ENCODE measurements at places on chromosomes 5 and 9.
A peak's percentile ranks its signal among the peaks of the same experiment; 100 is the strongest.

DNA sequence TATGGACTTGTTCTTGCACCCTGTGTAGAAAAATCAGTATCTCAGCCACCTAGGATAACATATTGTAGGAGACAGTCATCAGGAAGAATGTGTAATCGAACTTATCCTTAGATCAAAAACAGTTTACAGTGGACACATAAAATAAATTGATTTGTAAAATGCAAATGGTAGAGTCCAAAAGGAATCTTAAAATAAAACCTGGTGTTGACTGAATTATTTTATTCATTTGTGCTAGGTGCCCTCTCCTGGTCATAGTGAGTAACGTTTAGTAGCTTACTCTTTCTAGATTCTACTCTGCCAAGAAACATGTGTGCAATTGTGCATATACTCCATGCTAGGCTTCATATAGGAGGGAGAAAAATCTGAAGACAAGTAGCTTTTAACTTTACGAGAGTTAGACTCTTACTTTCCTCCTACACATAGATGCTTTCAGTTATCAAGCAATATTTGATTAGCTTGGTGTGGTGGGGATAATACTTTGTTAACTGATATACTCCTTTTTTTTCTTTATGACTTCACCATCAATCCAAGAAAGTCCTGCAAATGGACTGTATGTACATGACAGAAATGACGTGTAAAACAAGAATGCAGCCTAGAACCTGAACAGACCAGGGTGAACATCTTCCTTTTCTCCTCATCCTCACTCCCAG, 23.7 kb upstream of the LOX start:
- DNase-seq: peak; percentile 38

DNA sequence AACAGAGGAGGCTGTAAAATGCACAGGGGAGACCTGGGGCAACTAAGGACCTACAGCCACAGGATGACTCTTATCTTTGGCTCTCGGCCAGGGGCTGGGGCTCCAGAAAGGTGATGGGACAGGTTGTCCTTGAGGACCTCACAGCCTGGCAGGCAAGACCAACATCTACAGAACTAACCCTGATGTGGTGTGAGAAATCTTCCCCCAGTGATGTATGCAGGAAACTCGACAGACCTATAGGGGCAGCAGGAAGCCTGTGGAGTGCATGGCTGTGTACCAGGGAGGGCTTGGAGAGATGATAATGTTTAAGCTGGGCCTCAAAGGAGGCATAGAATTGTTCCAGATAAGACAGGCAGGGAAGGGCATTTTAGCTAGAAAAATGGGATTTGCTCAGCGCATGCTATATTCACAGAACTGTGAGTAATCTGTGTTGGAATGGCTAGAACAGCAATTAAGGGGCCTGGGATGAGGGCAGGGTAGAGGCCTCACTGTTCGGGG, 68.5 kb upstream of the SLC25A51 start:
- DNase-seq: peak; percentile 20

GRCh38 chr9:68741704-68742332, 36.8 kb downstream of the PIP5K1B start:
- no peak for DNase-seq

DNA sequence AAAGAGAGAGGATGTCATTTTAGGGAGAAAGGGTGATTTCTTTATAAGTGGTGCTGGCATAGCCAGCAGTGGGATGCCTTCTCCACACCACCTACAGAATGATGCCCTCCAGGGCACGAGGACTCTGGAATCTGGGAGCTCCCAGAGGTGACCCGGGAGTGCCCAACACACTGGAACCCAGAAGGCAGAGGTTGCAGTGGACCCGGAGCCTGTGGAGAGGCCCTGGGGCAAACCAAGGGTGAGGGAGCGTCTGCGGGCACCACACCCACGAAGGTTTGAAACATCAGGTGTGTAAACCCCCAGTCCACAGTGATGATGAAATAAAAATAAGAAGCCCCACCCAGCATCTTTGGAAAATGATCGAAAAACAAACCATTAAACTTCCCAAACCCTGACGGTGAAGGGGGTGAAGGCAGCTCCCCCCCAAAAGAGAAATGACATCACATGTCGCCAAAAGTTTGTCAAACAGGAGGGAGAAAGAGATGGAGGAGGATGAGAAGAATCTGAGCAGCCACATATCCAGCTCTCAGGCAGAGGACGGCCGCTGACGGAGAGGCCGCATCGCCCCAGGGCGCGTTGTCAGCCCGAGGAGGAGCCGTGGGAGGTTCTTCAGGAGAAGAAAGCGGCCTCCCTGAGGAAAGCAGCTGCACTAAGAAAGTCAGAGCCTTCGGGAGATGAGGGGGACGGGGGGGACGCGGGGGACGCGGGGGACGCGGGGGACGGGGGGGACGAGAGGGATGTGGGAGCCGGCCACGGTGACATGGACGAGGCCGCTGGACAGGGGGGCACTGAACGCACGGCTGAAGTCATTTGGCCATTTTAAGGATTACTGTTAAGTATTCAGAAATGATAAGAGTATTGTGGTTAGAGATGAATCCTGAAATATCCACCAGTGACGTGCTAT, 43.1 kb upstream of the NSMF start:
- no peak for DNase-seq

GRCh38 chr5:2465383-2465782, 286.1 kb downstream of the IRX2 start:
- no peak for DNase-seq

- DNase-seq: no peak
Measured at GRCh38 chr5:35365758-35366157, 135.5 kb upstream of the PRLR start.

DNA sequence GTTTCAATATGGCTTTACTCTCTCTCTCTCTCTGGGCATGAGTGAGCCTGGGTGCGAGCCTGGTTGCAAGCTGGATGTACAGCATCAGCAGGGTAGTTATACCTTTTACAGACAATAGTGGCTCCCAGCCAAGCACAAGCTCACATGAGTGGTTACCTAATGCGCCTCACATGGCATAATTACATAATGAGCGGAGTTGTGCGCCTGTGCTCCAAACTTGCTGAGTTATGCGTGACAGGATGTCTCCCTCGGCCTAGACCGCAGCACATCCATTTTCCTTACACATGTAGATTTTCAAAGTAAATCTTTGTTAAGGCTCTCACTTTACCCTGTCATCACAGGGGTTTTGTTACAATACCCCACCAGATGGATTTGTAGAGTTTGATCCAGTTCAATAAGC, 233.5 kb upstream of the WWC1 start:
- DNase-seq: no peak

DNA sequence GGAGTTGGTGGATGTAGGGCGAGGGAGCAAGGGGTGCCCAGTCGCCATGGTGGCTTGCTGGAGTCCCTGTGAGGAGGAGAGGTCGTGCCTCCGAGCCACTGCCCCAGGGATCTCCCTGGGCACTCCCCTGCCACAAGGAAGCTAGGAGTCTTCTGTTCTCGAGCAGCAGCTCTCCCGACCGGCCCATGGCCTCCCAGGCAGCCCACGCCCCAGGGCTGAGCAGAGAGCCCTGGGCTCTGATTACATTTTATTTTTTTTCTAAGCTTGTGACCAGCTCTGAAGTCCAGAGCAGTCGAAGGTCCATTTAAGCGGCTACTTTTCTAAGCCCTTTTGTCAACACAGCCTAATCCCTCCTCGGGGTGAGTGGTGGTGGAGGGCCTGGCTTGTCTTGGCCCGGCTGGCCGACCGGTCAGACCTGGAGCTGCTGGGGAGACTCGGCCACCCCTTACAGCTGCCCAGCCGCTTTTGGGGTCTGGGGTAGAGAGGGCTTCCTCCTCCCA, 2.1 kb downstream of the RXRA start:
- no peak for DNase-seq

DNA sequence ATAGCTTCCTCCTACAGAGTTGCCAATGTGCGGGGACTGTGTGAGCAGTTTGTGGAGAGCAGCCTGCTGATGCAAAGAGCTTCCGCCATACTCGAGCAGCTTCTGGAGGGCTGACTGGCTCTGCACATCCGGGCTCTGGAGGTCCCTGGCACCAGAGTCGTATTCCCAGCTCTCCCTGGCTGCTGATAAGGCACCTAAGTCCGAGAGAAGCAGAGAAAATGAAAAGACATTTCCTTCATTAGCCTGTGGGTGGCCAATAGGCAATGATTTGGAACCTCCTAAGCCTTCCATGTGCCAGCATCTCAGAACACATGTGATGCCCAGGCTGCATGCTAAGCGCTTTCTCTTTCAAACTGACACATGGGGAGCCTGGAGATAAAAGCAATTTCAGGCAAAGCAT, 94.3 kb downstream of the TSSK1B start:
- DNase-seq: no peak

GRCh38 chr5:141919218-141920119, 4.2 kb upstream of the DELE1 start:
- DNase-seq: no peak

GRCh38 chr9:97556721-97557605, 55.5 kb downstream of the TMOD1 start:
- DNase-seq: no peak

- DNase-seq: no peak
Measured at GRCh38 chr9:115225459-115226116, 107.6 kb upstream of the TNC start.

DNA sequence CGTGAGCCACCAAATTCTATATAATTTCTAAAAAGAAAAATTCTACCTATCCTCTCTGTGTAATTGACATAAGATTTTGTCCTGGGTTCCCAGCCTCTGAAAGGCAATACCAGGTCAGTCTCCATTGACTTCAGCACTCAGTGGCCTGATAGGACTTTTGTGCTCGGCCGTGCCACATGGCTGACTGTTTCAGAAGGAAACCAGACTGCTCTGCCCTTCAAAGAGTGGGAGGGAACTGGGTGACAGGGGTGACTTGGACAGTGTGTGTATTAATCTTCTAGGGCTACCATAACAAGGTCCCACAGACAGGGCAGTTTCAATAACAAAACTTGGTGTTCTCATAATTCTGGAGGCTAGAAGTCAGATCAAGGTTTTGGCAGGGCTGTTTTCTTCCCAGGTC, 43.0 kb downstream of the ARHGAP26 start:
- no peak for DNase-seq

DNA sequence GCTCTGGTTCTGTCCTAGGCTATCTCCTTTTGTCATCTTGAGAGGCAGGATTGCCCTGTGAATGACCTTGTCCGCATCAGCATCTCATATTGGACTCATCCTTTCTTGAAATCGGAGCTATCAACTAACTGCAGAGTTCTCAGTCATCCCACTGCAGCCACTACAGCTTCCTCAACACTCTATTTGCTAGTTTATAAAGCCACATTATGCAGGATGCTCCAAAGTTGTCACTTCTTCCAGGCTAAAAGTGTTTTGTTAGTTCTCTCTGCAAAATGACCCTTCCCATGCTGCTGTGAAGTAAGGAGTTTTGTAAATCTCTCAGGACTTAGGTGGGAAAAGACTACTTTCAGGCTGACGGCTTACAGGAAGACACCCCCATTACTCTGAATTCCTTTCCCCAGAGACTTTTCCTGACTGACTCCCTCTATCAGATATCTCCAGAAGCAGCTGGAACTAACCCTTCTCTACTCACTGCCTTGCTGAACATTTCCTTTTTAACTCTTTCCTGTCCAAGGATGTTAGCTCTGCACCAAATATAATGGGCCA, 257.6 kb downstream of the NFIB start:
- no peak for DNase-seq

Data from OCI-M1 (cell line).